T-cell (primary cell): ENCODE measurements at places on chromosomes 4 and X. TPM values are rescaled to one million over a fixed set of nuclear protein-coding genes. Genes with fewer than 3 reads are reported as not detected.
A peak's percentile ranks its signal among the peaks of the same experiment; 100 is the strongest.

DNA sequence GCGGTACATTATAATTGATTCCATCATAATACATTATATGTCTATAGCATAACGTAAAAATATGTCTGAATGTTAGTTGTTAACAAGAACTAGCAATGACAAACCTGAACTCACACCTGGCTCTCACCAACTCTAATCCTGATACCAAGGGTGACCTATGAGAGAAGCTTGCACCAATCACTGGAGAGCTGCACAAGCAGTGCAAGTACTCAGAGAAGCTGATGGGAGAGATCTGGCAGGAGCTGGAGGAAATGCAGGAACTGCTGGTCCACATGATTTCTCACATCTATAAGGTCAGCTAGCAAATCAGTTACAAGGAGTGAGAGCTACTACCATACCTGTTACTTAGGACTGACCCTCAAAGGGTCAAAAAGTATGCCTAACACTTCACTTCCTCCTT, 74.8 kb downstream of the RAB28 start:
- H3K36me3 ChIP-seq = no peaks in the 10 kb centered on the region
- H3K27ac ChIP-seq = no peak overlapping the region
- no peak overlapping the region for H3K4me3 ChIP-seq
- no peaks in the 10 kb centered on the region for H3K27me3 ChIP-seq

DNA sequence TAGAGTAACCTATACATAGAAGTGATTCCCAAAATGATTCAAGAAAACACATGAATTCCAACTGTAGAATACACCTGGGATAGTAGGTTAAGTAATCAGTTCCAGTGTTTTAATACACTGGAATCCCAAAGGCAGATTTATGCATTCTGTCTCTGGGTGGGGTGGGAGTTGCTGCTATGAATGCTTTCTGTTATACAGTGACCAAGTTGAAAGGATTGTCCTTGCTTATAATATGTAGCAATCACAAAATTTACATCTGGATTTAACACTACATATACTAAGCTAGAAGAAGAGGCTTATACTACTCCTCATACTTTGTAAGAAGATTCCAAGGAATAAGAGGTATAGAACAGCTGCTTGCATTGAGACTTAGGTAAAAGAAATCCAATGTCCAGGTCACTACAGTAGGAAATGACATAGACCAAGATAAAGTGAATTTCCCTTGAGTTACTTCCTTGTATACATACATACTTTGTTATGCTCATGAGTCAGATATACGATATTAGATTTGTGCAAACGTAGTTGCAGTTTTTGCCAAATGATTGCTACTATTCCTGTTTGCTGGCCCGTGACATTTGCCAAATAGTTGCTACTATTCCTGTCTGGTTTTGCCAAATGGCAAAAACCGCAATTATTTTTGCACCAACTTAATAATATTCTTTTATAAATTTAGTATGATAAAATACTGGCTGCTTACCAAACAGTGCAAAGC, 210.5 kb upstream of the DIAPH2 start:
- H3K36me3 ChIP-seq = no peaks in the 10 kb centered on the region
- H3K4me1 ChIP-seq = no peaks in the 10 kb centered on the region
- H3K4me3 ChIP-seq = no peak overlapping the region
- no peak for DNase-seq
- H3K27me3 ChIP-seq = no peaks in the 10 kb centered on the region
- H3K27ac ChIP-seq = no peak overlapping the region

DNA sequence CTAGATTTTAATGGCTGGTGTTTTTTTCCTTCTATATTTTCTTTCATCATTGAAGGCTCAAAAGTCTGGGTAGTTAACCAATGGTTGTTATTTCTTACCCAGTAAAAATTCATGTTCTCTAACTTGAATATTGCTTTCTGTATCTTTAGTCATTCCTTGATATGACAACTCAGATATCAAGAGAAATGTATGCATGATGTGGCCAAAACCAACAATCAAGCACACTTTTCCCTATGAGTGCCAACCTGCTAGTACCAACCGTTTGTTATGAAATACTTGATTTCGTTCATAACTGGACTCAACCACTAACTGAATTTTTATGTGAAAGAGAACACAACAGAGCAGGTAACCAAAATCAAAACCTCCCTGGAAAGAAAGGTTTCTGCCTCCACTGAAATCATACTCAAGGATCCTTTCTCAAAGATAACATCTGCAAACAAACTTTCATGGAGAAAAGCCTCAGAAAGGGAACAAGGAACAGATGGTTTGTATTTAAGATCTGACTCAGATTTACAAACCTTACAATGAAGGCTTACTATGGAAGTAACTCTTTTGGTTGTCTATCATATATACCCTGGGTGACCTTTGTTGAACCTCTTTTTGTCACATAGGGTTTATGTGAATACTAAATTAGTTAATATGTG, 8.3 kb upstream of the VEGFC start:
- no peaks in the 10 kb centered on the region for H3K4me1 ChIP-seq
- no peak overlapping the region for H3K4me3 ChIP-seq
- H3K36me3 ChIP-seq = no peaks in the 10 kb centered on the region

DNA sequence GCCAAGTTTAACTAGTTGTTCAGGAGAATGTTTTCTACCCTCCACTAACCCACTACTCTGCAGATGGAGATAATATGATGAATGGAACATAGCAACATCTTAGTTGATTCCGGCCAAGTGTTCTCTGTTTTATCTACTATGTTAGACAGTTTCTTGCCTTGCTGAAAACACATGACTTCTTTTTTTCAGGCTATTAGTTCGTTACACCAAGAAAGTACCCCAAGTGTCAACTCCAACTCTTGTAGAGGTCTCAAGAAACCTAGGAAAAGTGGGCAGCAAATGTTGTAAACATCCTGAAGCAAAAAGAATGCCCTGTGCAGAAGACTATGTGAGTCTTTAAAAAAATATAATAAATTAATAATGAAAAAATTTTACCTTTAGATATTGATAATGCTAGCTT, 13.3 kb downstream of the ALB start:
- no peaks in the 10 kb centered on the region for H3K36me3 ChIP-seq
- H3K27ac ChIP-seq = no peak overlapping the region
- no peak for DNase-seq
- H3K4me3 ChIP-seq = no peak overlapping the region
- H3K4me1 ChIP-seq = no peaks in the 10 kb centered on the region
- no peaks in the 10 kb centered on the region for H3K27me3 ChIP-seq

DNA sequence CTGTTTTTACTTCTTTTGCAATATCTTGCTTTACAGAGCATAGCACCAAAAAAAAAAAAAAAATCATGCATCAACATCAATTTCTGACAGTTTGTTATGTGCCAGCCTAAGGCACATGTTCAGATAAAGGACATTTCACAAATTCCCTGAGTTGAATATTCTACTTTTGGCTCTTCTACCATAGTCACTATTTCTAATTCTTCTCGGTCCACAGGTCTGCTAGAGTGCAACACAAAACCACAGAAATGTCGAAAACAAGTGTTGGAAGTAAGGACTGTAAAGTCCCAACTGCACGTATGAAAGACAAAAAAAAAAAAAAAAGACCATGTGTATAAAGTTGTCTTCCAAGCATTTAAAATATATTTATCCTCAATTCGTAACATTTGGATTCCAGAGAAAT, 494.2 kb upstream of the INTU start:
- H3K36me3 ChIP-seq = no peaks in the 10 kb centered on the region
- no peaks in the 10 kb centered on the region for H3K4me1 ChIP-seq
- H3K27ac ChIP-seq = no peak overlapping the region
- H3K4me3 ChIP-seq = no peak overlapping the region

The ITM2A gene
- 108 TPM for total RNA-seq

DNA sequence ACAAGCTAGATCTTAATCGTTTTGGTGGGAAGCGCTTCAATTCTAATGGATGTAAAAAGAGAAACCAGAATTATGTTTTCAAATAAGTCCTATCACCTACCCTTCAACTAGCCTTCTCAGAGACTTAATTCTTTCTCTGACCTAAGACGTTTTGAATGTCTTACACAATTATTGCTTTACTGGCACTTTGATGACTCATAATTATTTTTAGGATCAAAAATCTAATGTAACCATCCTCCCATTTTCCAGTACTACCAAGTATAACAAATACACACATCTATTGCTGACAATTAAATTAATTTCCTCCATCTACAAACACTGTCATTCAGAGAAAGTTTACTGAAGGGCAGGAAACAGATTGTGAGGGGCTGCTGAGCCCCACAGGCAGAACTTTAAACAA, 108.6 kb downstream of the PPP3CA start:
- H3K27ac ChIP-seq = no peak overlapping the region
- no peaks in the 10 kb centered on the region for H3K27me3 ChIP-seq
- no peaks in the 10 kb centered on the region for H3K36me3 ChIP-seq
- DNase-seq = no peak
- H3K4me3 ChIP-seq = no peak overlapping the region
- H3K4me1 ChIP-seq = no peaks in the 10 kb centered on the region

- no peaks in the 10 kb centered on the region for H3K36me3 ChIP-seq
- no peak for DNase-seq
- H3K4me1 ChIP-seq = no peaks in the 10 kb centered on the region
Measured at GRCh38 chr4:102259702-102260101, 85.6 kb downstream of the SLC39A8 start.

The CFP gene
- total RNA-seq = 37.1 TPM

DNA sequence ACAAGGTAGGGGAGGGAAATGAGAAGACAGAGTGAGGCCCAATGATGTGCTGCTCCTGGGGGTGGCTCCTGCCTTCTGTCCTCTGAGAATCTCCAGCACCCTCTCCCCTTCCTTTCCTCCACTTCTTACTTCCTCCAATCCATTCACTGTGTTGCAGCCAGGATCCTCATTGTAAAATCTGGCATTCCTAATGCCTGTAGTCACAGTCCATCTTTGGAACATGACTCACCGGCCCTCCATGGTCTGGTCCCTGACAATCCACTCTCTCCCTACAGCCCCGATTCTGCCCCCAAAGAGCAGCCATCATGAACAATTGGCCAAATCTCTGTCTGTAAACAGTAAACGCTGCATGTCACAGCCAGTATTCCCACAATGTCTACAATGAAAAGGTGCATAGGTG, 72.9 kb downstream of the CLNK start:
- no peak overlapping the region for H3K27ac ChIP-seq
- no peak overlapping the region for H3K4me3 ChIP-seq
- H3K27me3 ChIP-seq = no peaks in the 10 kb centered on the region
- H3K36me3 ChIP-seq = no peaks in the 10 kb centered on the region
- DNase-seq = no peak
- no peaks in the 10 kb centered on the region for H3K4me1 ChIP-seq

GRCh38 chr4:104494822-104495559, at the start of gene CXXC4:
Gene CXXC4, minus strand, starts transcription at chr4:104494894. Its CDS starts 3,092 bp downstream, at chr4:104491802.
- peak; percentile 14 for DNase-seq
- peak within 1 kb of the TSS; percentile 67 for H3K4me3 ChIP-seq
- H3K27me3 ChIP-seq = peaks cover 23% of the 10 kb centered on the region

DNA sequence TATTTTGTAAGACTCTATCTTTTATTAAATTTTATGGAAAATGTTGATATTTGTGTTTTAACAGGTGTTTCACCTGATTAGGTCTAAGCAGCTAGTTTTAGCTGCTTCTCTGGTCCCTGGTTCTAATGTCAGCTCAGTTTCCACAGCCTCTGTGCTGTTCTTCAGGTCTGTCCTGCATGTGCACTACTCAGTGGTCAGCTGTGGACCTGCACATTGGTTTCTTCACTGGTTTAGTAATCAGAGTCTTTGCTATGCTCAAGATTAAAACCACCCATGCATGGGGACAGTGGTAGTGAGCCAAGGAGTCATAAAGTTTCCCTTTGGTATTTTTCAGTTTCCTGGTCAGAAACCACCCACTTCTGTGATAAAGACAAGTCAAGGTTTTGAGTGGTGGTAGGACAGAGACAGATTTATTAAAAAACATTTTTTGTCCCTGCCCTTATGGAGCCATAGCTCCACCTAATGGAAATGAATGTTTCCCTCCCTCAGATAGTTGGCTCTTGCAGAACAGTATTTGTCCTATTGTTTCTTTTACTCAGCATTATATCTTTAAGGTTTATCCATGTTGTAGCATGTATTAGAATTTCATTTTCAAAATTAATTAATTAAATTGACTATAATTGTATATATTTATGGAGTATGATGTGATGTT, 36.8 kb upstream of the VBP1 start:
- H3K4me3 ChIP-seq = no peak overlapping the region
- DNase-seq = no peak
- H3K27ac ChIP-seq = no peak overlapping the region
- H3K36me3 ChIP-seq = no peaks in the 10 kb centered on the region
- no peaks in the 10 kb centered on the region for H3K4me1 ChIP-seq
- no peaks in the 10 kb centered on the region for H3K27me3 ChIP-seq

- no peak overlapping the region for H3K27ac ChIP-seq
- no peak overlapping the region for H3K4me3 ChIP-seq
- H3K36me3 ChIP-seq = no peaks in the 10 kb centered on the region
- no peaks in the 10 kb centered on the region for H3K4me1 ChIP-seq
Measured at GRCh38 chr4:8828869-8829268, 42.8 kb downstream of the HMX1 start.

The HPSE gene
- 4.9 TPM for total RNA-seq

DNA sequence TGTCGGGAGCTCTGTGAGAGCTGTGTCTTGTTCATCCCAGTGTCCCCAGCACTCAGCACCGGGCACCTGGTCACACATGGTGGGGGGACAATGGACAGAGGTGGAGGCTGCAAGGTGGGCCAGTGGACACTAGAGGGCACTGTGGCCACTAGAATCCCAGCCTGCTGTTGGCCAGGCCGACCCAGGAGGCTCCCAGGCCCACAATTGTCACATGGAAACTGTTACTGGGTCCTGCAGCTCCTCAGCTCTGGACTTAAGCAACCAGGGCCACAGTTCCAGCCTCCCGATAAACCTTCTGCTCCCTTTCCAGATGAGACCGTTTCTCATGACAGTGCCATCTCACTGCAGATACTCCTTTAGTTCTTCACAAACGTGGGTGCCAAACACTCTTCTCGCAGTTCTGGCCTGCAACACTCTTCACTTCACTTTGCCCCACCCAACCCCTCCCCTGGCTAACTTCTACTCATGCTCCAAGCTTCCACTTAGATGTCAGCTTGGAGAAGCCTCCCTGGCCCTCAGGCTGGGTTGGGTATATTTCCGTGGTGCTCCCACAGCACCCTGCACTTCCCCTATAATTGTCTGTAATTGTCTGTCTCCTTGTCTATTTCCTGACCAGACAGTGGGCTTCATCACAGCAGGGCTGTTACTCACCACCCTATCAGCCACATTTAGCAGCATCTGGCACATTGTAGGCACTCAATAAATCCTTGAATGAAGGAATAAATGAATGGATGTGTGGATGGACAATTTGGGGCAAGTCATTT, 3.5 kb upstream of the IQSEC2 start:
- H3K36me3 ChIP-seq = no peaks in the 10 kb centered on the region
- DNase-seq = no peak
- H3K27me3 ChIP-seq = no peaks in the 10 kb centered on the region
- peaks cover 42% of the 10 kb centered on the region for H3K4me1 ChIP-seq
